ENCODE measurements at places on chromosomes 4 and X.

DNA sequence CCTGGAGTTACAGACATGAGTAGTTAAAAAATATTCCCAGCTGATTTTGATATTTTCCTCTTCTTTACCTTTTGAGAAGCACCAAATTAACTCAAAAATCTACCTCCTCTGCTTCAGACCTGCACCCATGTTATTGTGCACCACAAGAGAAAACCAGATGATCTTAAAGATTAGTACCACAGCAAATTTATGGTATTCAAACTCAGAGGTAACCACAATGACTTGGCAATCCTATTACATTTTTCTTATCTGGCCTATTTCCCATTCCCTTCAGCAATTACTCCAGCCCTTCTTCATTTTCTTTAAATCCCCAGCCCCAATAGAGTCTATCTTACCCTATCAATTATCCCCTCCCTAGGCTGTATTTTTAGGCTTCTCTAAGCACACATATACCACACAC lies 535.1 kb downstream of the FAT4 start:
- no peak for DNase-seq

GRCh38 chrX:28189011-28189410 lies 207.8 kb upstream of the DCAF8L1 start:
- DNase-seq, result no peak

DNA sequence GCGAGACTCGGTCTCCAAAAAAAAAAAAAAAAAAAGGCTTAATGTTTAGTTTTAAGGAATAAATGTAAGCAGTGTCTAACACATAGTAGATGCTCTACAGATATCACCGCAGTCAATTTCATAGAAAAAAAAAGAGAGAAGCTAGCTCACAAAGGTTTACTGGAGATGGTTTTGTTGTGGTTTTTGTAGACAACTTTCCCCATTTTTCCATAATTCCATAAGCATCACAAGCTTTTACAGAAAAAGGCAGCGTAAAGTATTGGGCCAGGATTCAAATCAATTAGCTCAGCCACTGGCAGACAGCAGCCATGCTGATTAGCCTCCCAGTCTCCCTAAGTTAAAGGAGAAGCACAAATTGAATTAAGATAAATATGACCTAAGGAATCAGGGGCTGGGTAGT lies 1.5 kb downstream of the GRSF1 start:
- no peak for DNase-seq

GRCh38 chrX:1451251-1451660 lies 1.5 kb downstream of the ASMTL start:
- DNase-seq, result no peak

DNA sequence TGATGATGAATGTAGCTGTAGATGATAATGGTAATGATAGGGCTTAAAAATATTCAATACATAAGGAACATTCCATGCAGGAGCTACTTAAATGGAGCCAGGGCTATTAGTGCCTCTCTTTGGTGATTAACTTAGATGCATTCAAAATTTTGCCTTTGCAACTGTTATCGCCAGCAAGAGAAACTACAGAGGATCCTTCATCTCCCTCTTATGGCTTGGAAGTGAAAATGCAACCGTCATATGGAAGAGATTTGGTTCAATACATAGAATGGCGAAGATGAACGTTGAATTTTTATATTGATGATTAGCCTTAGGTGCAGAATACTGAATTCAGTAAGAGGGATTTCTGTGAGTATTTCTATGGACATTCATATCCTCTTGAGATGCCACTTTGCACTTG lies 134.5 kb upstream of the NLGN4X start:
- DNase-seq, result no peak

DNA sequence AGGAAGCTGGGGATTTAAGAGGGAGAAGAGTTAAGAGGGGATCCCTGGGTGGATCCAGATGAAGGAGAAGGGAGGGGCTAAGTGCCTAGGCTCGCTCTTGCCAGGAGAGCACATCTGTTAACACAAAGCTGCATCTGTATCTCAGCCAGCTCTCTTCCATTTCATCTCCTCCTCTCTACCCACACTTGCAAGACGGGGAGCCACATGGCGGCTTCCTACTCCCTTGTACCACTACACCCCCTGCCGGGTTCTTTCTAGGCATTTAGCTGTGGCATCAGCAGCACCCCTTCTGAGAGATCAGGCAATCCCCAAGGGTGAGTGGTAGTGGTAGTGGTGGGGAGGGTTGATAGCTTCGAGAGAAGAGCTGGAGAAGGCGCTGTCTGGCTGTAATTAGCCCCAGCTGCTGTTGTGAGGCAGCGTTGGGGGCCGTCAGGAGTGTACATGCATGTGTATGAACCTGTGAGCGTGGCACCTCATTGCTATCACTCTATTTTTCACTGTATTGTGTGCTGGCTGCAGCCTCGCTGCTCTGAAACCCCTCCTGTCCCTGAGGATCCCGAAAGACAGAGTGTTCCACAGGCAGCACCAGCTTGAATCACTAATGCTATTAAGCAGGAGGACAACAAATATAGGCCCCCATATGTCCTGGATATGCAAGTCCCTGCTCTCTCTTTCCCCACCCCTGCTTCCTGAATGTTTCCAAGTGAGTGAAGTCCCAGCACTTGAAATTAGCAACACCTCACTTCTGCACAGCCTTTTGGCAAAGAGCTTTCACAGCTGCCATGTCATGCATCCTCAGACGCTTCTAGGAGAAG lies 73.7 kb downstream of the RTL9 start:
- DNase-seq, result no peak

DNA sequence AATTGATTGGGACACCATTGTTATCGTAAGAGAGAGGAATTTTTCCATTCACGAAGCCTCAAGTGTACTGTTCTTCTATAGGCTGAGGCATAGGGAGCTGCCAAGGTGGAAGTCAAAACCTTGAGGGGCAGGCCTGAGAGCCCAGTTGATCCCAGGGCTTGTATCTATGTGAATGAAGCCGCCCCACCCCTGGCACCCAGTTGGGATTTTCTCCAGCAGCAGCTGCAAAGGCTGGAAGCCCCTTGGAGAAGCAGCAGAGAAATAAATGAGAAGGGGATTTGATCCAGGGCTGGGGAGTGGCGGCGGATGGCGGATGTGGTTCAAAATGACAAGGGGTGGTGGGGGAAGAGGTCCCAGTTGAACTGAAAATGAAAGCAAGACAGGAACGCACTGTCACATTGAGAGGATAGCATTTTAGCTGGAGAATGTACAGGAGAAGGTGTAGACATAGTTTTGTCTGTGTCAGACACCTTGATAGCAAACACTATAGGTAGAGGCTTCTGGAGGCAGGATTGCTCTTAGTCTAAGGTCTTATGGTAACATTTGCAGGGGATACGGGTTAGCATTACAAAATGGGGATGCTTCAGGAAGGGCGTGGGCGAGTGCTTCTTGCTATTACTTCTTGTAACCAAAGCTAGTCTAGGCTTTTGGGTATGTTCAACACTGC lies 32.6 kb downstream of the DOCK11 start:
- no peak for DNase-seq

GRCh38 chr4:83490876-83491450 lies 6.1 kb upstream of the ABRAXAS1 start:
- DNase-seq, result no peak

GRCh38 chrX:54397113-54397512 lies 39.3 kb upstream of the WNK3 start:
- DNase-seq, result no peak

- no peak for DNase-seq
Observed at GRCh38 chr4:82797405-82798111, 1.0 kb downstream of the SCD5 start.

DNA sequence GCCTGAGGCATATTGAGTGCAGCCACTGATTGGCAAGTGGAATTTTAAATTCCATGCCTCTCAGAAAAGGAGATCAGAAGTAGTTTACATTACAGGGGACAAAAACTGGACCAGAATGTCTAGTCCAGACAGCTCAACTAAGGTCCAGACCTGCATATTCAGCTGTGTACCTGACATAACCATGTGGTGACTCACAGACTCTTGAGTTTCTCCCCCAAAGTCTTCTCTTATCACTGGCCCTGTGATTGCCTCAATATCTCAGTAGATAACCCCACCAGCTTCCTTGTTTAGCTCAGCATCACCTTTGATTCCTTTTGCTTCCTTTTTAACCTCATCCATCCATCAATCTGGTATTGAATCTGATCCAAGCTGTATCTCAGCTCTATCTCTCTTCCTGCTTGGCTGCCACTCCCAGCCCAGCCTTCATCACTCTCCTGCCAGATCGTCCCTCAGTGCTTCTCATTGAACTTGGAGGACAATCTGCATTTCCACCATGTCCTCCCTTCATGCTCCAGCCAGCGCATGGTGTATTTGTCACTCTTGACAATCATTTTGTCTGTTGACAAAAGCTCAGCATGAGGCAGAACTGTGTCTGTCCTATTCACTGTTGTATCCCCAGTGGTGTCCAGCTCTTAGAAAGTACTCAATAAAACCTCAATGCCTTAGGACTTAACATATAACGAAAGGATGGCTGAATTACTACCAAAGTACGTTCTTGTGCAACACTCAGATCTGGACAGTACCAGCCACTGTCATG lies 27.8 kb upstream of the SLC2A9 start:
- no peak for DNase-seq

- DNase-seq, result no peak
Observed at GRCh38 chr4:10054571-10055041, 33.3 kb upstream of the SLC2A9 start.

DNA sequence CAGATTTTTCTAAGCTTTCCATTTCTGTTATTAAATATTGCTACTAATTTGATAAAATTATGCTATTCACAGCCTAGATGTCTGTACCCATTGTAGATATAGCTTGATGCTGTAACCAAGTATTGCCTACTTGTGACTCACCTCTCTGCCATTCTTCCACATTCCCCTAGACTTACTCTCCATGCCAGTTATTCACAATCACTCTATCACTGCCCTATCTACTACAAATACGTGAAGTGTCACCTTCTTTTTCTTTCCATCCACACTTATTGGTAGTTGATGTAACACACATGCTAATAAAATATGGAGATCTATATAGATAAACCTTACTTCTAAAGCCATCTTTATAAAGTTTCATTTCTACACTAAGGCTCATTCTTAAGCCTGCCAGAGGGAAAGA lies 179.4 kb upstream of the PACRGL start:
- DNase-seq, result no peak

- no peak for DNase-seq
Observed at GRCh38 chr4:145097331-145097820, 620 bp downstream of the ANAPC10 start.

- DNase-seq, result no peak
Observed at GRCh38 chr4:21845663-21846062, 102.9 kb downstream of the KCNIP4 start.

DNA sequence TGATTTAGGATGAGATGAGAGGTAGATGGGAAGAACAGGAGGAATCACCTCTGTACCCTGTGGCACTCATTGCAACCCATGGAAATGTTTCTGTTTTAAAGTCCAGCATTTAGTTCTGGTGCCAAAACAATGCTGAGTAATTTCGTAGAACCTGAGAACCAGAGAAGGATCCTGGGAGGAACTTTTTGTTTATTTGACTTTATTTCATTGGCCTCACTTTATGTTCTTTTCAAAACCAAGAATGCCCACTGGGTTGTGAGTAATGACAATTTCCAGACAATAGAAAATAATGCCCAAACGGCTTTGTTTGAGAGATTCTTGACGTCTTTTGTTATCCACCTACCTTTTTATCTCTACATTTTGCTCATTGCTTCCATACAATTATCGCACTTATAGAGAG lies 111.3 kb downstream of the SHROOM3 start:
- no peak for DNase-seq

DNA sequence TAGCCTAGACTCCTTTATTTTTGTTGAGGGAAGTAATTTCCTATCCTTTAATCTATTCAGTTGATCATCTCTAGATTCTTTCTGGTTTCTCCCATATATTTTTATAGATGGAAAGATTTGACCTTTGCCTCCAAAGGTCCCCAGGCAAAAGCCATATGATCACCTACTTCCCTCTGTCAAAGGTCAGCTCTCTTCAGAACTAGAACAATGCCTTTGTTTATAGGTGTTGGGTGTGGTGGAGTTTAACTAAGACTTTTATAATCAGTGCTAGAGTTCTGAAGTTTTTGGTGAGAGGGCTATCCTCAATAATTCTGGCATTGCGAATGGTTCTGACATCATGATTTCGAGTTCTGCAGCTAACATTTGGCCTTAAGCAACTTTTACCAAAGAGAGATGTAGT lies 19.0 kb upstream of the DCAF8L2 start:
- DNase-seq, result no peak

DNA sequence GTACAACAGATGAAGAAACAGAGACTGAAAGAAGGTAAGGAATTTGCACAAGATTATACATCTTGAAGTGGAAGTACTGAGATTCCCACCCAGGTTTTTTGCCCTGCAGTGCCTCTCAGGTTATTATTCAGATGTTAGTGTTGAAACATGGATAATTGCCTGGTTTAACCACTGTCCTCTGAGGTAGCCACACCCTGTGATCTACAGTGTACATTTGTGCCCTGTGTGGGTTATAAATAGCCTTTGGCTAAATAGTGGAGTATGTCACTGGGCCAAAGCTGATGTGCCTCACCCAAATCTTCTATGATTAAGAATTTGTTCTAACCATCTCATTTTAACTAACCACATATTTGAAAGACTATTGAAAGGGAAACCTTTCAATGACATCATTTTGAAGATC lies 5.4 kb upstream of the ASB5 start:
- no peak for DNase-seq

- no peak for DNase-seq
Observed at GRCh38 chrX:19625612-19626011, 110.3 kb upstream of the MAP3K15 start.

- DNase-seq, result no peak
Observed at GRCh38 chr4:75599647-75600046, 30.7 kb downstream of the CDKL2 start.
